ENCODE measurements at places on chromosomes 7 and 10.

- DNase-seq, result no peak
Measured at GRCh38 chr10:70974920-70975319, 86.6 kb upstream of the PCBD1 start.

- no peak for DNase-seq
Measured at GRCh38 chr10:9069136-9069535, 1014.6 kb downstream of the GATA3 start.

DNA sequence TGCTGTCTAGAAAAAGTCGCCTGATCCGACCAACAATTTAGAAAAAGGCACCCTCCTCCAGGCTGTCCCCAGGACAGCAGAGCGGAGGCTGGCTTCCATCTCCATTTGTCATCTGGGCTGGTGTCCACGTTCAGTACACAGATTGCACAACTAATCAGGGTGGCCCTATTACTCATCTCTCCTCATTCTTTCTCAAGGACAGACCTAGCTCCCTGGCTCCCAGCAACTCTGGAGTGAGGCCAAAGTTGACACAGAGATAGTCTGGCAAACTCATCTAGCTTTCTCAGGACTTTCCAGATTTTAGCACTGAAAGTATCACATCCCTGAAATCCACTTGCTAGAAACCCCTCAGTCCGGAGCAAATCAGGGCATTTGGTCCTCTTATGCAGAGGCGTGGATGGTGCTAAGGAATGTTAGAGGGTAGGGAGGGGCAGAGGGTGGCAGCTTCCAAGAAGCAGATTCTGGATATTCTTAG is 75.1 kb downstream of the DNAH11 start:
- peak; percentile 5 for DNase-seq

DNA sequence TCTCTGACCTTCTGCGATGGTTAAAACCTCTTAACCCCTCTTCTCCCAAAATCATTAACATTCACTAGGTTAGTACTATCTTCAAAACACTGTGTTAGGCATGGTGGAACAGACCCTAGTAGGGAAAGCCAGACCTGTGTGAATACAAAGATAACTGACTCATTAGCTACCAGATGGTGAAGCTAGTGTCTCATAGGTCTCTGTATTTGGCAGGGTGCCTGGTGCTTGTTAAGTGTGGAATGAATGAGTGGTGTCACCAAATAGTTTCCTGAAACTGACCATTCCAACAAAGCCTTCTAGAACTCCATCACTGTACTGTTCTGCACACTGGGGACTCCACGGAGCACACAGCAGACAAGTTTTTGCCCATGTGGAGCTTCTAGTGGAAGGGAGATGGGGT is 27.7 kb upstream of the TM9SF3 start:
- DNase-seq, result peak; percentile 87

DNA sequence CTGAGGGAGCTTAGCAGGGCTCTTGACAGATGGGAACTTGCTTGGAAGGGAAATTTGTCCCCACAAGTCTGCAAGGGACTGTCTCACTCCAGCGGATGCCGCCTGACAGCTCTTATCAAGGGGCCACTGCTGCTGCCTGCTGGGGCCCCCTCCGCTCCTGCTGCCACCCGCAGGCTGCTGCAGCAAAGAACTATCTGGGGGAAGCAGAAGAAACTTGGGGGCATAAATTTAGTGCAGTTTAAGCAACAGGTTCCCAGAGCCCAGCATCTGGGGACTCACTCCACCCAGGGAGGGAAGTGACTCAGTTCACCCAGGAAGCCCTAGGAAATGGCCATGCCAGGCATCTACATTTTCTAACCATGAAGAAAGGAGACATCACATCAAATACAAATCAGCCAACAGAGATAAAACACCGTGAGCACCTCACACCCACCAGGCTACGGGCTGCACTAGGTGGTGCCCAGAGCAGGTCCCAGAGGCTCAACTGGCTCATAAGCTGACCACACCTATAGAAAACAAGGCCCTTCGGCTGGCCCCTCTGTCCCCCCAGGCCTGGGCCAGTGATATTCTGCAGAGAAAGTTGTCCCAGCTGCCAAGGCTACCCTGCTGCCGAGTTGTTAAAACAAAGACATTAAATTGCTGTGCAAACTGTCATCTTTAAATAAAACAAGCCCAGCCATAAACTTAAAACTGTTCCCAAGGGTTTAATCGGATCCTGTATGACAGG is 3.7 kb downstream of the RGS10 start:
- no peak for DNase-seq

- DNase-seq, result no peak
Measured at GRCh38 chr10:21747809-21748208, 213.8 kb downstream of the MLLT10 start.

DNA sequence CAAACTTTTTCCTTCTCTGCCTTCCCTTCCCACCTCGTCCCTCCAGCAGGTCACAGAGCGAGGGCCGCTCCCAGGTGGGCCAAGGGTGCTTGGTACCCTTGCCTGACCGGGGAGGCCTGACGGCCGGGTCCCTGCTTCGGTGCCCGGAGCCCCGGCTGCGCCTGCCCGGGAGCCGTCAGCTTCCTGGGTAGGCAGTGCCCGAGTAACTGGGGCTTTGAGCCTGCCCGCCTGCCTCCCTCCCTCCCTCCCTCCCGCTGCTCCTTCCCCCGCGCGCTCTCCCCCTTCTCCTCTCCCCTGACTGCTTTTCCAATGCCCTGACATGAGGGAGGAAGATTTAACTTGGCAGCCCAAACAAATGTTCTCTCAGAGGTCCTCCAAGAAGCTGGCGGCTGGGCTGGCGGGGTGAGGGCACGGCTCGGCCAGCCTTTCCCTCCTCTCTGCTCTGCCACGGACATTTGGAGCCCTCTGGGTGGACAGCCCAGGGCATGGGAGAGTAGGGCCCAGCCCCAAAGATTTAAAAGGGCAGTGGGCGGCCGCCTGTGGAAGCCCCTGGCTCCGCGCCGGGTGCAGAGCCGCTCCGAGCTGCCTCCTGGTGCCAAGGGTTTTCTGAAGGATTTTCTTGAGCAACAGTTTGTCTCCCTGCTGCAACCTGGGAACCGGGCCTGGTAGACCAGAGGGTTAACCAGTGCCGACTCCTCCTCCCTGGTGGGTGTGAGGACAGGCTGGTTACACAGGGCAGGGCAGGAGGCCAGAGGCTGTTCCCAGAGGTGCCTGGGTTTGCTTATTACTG is 2.0 kb downstream of the ZMIZ1 start:
- DNase-seq, result no peak

DNA sequence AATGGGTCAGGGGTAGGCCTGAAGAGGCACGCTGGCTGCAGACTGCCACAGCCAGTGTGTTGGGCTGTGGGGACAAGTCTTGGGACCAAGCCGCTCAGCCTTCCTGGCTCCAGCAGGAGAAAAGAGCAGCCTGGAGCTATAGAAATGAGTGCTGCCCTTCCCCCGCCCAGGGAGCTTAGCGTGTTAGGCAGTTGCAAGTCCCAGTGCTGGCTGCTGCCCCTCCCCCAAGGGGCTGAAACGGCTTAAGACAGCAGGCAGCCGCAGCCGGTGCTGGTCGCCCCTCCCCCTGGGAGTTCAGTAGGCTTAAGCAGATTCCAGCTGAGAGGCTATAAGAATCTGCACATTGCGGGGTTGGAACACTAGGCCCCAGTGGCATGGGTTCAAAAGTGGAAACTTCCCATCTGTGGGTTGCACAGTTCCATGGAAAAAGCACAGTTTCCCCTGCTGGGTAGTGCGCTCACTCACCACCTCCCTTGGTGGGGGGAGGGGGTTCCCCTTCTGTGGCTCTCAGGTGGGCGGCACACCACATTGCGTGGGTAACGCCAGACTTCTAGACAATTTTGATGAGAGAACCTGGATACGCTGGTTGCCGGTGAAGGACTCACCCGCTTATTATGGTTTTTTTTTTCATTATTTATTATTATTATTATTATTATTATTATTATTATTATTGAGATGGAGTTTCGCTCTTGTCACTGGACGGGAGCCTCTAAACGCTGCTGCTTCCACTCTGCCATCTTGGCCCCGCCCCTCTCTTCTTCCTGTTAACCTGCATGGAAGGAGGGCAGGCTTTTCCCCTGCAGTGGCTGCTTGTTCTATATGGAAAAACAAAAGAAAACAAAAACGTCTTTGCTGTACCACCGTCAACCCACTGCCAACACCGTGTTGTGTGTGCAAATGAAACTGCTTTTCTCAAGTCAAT is 151.1 kb downstream of the CXCL12 start:
- peak; percentile 69 for DNase-seq

DNA sequence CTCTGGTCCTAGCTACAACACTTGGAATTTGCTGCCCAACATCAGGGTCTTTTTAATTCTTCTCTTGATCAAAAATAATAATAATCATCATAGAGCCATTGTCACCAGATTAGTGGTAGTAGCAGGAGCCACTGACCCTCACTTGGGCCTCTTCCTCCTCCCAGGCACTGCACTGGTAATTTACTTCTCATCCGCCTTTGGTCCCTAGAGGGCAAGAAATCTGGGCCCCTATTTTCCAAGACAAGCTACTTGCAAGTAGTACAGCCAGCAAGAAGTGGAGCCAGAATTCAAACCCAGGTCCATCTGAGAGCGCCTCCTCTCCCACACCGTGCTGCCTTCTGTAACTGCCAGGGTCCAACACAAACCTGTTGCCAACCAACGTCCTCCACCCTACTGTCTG is 121.2 kb downstream of the SPDYE5 start:
- DNase-seq, result no peak

GRCh38 chr10:37146443-37146842 is 21.0 kb downstream of the ANKRD30A start:
- no peak for DNase-seq

- DNase-seq, result no peak
Measured at GRCh38 chr7:34087892-34088891, 182.9 kb downstream of the BMPER start.

DNA sequence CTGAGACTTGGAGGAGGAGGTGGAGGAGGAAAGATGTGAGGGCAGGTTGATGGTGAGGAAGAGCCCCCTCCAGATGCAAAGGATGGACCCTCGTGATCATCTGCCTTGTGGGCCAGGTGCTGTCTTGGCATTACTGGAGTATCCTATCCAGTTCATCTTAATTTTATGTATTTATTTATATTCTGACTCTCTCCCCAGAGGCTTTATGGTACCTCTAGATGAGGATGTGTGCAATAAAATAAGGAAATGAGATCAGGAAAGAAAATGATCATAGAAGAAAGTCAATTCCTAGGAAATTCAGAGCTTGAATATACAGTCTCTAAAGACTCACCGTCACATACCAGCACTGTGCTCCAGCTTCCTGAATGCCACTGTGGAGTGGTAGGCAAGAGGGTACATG is 94.1 kb downstream of the LRRC18 start:
- DNase-seq, result no peak

DNA sequence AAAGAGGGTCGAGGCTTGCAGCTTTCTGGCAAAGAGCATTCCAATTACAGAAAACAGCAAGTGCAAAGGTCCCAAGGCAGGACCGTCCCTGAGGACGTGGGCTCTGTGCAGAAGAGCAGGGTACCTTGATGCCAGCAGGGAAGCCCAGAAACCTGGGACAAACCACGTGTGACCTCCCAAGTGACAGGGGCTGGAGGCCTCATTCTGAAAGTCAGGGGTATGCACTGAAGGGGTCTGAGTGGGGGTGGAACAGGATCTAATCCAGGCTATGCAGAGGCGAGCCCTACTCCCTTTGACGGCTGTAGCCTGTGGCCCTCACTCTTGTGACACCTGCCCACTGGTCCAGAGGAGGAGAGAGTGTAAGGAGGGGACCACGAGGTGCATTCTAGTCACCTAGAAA is 22.9 kb downstream of the TMEM273 start:
- DNase-seq, result no peak

GRCh38 chr7:80186721-80187120 is 52.1 kb downstream of the GNAI1 start:
- DNase-seq, result no peak

DNA sequence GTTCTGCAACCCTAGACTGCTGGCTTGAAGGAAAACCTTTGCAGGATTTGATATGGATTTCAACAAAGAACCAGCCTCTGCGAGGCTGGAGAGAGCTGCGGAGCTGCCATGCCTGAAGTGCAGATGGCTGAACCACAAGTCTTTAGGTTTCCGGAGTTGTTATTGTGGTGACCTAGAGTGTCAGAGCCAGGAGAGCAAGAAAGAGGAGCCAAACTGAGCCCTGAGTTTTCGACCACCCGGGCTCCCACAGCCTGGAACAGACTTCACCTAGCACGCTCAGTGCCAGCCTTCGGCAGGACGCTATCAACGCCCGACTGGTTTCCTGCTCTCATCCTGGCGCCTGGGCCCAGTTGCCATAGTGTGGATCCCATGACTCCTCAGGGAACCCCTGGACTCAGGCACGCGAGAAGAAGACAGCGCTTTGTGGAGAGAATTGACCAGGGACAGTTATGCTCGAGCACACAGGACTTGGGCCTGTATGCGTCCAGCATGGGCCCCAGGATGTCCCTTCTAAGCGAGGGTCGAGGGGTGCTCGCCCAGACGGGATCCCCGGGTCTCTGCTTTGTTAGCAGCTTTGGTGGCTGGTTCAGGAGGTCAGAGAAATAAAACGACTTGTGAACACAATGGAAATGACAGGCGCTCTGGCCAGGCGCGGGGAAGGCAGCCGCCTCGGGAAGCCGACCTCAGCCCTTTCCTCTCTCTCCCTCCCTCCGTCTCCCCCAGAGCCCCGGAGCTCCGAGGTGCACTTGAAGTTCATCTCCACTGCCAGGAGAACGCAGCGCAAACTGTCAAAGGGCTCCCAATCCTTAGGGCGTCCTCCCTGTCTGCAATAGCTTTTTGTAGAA is 1.8 kb upstream of the GAD2 start:
- DNase-seq, result no peak

DNA sequence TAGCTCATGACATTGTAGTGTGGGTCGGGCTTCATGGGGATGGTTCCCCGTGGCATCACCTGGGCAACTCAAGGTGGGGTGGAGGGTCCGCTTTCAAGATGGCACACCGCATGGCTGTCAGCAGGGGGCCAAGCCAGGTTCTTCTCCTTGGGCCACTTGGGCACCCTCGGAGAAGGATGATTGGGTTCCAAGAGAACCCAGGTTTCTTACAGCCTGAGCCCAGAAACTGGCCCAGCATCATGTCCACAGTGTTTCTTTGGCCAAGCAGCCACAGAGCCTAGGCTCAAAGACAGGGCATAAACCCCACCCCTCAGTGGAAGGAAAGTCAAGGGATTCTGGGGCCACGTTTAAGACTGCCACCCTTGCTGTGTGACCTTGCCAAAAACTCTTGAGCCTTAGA is 110.6 kb downstream of the PTPN20 start:
- DNase-seq, result no peak

DNA sequence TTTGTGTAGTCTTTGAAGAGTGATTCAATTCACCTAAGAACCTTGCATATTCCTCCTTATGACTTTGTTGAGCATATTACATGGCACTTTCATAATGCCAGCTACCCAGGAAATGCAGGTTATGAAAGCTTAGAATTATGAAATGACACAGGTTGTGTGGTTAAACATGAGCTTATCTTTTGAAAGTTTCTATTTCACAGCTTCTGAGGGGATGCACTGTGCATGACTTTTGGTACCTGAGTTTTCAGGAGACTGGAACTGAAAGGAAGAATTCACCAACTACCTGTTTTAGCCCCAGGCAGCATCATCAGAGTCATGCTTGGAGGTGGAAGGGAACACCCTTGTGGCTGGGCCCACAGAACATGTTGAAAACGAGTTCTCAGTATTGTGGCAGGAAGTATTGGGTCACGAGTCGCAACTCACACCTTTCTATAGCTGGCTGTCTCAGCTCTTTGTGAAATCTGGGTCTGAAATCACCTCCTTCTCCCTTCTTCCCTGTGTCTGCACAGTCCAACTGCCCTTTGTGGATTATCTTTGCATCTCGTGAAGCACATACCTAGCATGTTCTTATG is 228.2 kb downstream of the PTEN start:
- no peak for DNase-seq
